Suprapubic skin (tissue), 4 donors: ENCODE measurements at places on chromosomes 12 and 14.

GRCh38 chr12:47281667-47282171 lies 202.0 kb upstream of the AMIGO2 start:
- DNase-seq = no peak

DNA sequence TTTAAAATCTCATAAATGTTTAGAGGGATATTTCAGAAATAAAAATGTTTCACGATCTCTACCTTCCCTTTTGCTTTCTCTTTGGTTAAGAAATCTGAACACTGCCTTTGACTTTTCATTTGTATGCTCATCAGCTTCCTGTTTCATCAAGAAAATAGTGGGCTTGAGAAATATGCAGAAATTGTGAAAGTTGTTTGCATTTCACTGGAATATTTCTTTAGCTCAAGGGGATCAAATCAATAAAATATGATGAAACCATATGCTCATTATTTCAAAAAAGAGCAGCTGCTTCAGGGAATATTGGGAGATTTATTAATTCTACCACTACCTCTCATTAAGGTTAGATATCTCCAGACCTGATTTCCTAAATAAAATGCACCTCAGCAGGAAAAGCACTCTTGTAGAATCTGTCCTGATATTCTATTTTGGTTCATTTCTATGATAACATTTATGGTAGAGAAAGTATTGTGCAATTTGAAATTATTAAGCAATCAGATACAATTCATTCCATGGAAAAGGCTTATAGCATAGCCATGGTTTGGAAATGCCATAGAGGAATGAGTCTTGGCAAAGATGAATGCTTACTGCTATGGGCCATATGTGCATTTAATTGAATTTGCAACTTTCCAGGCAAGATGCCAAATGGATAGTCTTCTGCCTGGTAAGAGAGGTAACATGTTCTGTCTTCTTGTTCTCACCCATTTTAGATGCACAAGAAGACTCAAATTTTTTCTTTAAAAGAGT lies 212.6 kb upstream of the SLC16A7 start:
- no peak for DNase-seq

DNA sequence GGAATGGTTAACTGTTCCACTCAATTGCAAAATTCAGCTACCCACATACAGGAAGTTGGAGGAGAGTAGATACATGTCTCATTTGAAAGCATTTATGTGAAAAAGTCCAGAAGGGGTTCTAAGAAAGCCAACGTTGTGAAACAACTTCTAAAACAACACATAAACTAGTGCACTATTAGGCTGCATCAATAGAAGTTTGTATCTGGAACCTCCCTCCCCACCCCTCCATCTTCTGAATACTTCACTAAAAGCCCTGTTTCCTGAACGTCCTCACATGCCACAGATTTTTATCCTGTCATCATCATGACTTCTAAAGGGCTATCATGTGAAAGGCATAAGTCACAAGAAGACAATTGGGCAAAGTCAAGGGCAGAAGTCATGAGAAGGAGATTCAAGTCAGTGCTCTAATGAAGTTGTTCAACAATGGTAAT lies 5.5 kb downstream of the KRT79 start:
- DNase-seq = no peak

- no peak for DNase-seq
Observed at GRCh38 chr14:104885973-104886689, 21.1 kb downstream of the CEP170B start.

GRCh38 chr14:39459795-39460478 lies 27.7 kb upstream of the FBXO33 start:
- DNase-seq = no peak

DNA sequence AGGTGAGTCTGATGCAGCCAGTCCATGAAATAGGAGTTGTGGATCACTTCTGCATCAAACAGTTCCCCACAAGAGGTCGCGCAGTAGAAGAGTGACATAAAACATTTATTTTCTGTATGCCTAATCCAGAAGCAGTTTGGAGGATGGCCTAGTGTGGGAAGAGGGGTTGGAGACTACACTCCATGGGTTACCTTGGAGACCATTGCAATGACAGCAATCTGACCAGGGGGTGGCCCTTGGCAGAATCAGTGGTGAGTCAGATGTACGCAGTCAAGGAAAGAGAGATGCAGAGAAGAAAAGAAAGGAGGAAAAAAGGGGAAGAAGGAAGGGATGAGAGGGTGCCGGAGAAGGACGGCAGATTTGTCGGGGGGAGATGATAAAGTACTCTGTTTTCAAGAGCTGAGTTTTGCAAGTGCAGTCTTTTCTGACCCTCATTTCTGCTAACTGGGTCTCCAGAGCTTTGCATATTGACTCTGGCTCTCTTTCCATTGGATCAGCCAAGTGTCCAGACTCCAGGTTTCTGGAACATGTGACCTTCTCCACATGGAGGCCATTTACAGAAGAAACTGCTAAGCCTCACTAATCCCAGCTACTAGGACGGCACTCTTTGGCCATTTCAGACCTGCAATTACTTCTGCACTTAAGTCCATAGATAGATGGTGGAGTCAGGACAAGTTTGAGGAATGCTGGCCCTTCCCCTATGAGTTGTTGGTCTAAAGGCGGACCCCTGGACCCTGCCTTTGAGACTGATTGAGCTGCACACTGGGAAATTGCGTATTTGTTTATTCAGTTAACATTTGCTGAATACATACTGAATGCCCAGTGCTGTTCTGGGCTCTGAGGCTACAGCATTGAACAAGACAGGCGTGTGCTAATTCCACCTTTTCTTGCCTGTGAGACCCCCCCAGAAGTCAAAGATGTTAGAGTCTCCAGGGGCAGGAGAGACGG lies 424.2 kb downstream of the BCL11B start:
- DNase-seq = no peak

GRCh38 chr14:25050269-25051150 lies 563 bp upstream of the STXBP6 start:
- DNase-seq = no peak

- DNase-seq = no peak
Observed at GRCh38 chr14:69153873-69154270, 953 bp upstream of the DCAF5 start.

DNA sequence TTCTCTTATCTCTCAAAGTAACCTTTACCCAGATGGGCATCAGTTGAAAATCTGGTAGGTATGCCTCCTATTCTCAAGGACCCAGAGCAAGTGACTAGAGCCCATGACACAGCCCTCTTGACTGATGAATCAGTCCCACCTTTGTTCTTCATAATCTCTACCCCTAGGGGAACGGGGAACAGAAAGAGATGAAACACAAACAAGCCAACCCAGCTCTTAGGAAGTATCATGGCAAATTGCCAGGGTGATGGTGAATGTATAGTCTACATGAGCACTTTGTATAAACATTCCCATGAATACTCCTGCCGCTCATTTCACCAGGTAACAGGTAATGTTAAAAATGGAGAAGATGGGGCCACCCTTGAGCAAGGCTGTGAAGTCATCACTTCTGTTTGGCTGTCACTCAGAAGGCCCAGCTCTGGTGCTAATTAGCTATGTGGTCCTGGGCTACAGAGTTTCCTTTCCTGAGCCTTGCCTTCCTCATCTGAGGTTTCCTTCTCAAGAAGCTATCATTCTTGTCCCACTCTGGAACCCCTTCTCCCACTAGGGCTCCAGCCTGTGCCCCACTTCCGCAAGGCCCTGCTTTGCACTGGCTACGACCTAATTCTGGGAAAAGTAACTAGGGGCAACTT lies 161.7 kb downstream of the ANO2 start:
- DNase-seq = peak; percentile 35
